ENCODE measurements at places on chromosomes 13 and 19. TPM values are rescaled to one million over a fixed set of nuclear protein-coding genes. Genes with fewer than 3 reads are reported as not detected.

- DNase-seq, result no peak
These were observed 22.2 kb downstream of the ABCC4 start for GRCh38 chr13:95279016-95279415.

DNA sequence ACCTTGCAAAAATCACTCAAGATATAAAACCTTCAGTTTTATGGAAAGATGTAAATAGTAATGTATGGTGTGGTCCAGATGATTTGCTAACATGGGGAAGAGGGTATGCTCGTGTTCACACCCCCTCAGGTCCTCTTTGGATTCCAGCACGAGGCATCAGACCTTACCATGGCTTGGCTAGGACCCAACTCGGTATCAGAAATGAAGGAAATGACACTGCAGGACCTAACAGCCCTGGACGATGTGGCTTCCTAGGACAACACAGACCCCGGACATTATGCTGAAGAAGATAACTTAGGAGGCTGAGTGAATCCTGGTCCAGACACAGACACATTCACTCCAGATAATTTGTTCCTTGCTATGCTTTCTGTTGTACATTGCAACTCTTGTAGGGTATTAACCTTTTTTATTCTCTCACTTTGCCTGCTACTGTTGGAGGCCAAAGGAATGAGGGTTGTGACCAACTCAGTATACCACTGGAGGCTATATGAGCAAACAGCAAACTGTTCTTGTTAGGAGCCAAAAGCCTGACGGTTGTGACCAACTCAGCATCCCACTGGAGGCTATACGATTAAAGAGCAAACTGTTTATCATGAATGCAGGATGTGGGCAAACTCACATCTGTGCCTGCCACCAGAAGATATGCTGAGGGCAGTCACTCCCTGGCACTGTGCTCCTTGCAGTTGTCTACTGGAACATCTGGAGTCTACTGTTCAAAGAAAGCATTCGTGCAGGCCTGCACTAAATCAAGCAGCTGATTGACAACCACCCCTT, 121.7 kb downstream of the ZNF429 start:
- DNase-seq, result no peak

- no peak for DNase-seq
These were observed 62.3 kb downstream of the CCDC70 start for GRCh38 chr13:51923983-51924539.

- DNase-seq, result no peak
These were observed 7.3 kb downstream of the SIGLEC9 start for GRCh38 chr19:51131780-51132680.

DNA sequence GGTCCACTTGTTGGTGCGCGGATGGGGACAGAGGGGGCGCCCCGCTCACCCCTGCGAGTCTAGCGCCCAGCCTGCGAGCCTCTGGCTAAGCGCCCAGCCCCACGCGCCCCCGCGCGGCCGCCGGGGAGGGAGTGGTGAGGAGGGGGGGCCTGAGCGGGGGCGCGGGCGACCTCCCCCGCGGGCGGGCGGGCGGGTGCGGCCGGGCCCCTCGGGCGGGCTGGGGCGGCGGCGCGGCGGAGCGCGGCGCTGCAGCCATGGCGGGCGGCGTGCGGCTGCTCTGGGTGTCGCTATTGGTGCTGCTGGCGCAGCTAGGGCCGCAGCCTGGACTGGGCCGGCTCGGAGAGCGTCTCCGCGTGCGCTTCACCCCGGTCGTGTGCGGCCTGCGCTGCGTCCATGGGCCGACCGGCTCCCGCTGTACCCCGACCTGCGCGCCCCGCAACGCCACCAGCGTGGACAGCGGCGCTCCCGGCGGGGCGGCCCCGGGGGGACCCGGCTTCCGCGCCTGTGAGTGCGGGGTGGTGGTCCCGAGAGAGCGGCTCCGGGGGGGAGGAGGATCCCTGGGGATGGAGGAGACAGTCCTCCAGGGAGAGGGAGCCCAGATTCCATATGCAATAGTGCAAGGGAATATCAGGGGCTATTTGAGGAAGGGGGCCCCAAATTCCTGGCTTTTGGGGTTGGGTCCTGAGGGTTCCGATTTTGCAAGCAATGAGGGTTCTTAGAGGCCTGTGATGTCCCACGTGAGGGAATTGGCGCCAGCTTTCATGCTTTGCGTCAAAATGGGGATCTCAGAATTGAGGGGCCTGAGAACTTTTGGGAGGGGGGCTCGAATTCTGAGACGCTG, at the start of gene LTBP4:
Gene LTBP4, plus strand, starts transcription at position 236 of the 841 bp plus-strand sequence. Its CDS starts 19 bp downstream, at position 255.
- no peak for DNase-seq

GRCh38 chr19:35308910-35309309, 16.9 kb downstream of the MAG start:
- no peak for DNase-seq

DNA sequence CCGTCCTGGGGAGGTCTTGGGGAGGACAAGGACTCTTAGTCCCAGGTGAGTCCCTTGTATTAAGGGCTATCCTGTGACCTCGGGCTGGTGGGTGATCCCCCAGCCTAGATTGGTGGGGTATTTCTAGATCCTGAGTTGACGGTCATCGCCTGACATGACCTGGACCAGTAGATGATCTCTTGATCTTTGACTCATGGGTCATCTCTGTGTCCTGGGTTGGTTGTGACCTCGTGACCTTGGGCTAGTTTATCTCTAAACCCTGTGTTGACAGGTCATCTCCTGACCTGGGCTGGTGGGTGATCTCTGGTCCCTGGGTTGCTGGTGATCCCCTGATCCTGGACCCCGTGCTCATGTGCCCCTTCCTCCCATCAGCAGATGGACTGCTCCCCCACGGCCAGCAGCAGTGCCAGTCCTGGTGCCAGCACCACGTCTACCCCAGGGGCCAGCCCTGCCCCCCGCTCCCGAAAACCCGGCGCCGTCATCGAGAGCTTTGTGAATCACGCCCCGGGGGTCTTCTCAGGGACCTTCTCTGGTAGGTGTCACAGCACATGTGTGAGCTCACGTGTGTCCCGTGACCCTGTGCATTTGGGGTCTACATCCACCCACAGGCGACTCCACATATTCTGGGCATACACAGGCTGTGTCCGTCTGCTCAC, 6.3 kb downstream of the MIDN start:
- no peak for DNase-seq

- no peak for DNase-seq
These were observed 11.5 kb downstream of the SYT3 start for GRCh38 chr19:50628146-50628545.

GRCh38 chr19:5627395-5627904, 4.6 kb downstream of the SAFB start:
- no peak for DNase-seq

DNA sequence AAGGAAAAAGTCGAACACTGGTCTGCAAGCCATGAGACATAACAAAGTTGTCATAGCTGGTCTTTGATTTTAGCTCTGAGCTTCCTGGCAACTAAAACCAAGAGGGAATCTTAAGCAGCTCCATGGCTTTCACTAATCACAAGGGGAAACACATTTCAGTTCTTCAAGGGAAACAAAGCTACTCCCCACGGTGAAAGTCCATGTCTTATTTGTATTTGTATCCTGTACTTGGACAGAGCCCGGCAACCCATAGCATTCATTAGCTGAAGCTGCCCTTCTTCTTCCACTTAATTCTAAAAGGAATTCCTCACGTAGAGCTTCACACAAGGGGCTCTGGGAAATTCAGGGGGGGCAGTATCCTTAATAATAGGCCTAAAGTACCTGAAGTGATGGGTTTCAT, 128.9 kb downstream of the RGCC start:
- no peak for DNase-seq

GRCh38 chr19:44566984-44567383, 37.5 kb upstream of the CEACAM20 start:
- no peak for DNase-seq

The EMP3 gene
- 51.0 TPM for polyA plus RNA-seq

The BEST2 gene
- polyA plus RNA-seq, result 0.08 TPM

The CCDC194 gene
- polyA plus RNA-seq, result 2.3 TPM

The DCT gene
- 0.39 TPM for polyA plus RNA-seq

The RPS16 gene
- 1,311 TPM for polyA plus RNA-seq

Data from renal cortex interstitium (tissue), 15 donors.